ENCODE measurements at places on chromosomes 16 and 17.

DNA sequence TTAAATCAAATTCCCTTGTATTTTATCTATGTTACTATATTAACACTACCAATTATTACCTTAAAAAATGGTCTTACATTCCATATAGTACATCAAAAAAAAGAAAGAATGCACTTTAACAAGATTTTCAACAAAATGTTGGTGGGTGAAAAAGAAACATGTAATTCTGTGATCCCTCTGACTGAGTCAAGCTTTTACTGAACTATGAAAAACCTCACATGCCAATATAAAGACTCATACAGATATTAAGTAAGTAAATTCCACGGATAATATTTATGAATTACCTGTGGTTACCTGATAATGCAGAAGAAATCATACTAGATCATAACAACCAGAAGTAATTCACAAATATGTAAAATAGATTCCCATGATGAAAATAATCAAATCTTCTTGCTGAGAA is 12.4 kb downstream of the COIL start:
- no peak for DNase-seq

DNA sequence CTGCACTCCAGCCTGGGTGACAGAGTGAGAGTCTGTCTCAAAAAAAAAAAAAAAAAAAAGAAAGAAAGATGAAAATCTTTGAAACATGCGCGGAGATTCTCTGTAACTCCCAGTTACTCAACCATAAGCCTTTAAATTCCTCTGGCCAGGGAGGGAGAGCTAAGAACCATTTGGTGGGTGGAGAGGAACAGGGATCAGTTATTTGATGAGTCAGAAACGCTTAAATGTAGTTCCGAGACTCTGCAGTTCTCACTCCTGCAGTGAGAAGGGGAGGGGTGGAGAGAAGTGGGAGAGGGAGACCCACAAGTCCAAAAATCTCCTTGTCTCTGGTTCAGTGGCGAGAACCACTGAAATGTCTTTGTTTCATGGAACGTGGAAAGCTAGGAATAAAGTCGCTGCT is 266.7 kb downstream of the SOX9 start:
- DNase-seq, result no peak

GRCh38 chr17:3602499-3602898 is 6.7 kb downstream of the TRPV1 start:
- DNase-seq, result peak; percentile 57

DNA sequence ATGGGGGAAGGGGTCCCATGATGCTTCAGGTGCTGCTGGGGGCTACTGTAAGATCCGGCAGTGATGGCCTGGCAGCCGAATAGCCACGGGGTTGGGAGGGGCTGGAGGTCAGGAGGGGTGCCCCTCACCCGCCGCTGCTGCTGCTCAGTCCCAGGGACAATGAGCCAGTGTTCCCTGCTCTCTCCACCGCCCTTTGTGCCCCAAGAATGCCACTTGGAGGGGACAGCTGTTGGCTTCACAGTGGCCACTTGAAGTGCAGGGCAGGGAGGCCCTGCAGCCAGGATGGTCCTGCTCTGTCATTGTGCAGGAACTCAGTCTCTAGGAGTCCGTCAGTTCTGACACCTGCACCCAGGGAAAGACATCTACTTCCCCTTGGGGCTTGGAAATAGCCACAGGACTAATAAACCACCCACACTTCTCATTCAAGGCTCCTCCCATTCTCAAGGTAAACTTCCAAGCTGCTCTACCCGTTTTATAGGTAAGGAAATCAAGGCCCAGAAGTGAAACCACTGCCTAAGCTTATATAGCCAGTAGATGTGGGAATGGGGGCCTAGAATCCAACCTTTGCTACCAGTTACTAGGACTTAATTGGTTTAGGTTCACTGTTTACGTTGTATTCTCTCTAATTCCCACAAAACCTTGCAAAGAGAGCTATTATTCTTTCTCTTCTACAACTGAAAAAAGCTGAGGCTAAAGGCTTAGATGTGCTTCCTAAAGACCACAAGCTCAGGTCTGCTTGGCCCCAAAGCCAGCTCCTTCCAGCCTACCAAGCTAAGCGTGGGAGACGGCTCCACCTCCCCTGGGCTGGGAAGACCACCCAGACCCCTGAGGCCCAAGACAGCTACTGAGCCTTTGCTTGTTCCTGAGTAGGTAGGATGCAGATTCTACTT is 6.2 kb upstream of the CPSF4L start:
- DNase-seq, result no peak

DNA sequence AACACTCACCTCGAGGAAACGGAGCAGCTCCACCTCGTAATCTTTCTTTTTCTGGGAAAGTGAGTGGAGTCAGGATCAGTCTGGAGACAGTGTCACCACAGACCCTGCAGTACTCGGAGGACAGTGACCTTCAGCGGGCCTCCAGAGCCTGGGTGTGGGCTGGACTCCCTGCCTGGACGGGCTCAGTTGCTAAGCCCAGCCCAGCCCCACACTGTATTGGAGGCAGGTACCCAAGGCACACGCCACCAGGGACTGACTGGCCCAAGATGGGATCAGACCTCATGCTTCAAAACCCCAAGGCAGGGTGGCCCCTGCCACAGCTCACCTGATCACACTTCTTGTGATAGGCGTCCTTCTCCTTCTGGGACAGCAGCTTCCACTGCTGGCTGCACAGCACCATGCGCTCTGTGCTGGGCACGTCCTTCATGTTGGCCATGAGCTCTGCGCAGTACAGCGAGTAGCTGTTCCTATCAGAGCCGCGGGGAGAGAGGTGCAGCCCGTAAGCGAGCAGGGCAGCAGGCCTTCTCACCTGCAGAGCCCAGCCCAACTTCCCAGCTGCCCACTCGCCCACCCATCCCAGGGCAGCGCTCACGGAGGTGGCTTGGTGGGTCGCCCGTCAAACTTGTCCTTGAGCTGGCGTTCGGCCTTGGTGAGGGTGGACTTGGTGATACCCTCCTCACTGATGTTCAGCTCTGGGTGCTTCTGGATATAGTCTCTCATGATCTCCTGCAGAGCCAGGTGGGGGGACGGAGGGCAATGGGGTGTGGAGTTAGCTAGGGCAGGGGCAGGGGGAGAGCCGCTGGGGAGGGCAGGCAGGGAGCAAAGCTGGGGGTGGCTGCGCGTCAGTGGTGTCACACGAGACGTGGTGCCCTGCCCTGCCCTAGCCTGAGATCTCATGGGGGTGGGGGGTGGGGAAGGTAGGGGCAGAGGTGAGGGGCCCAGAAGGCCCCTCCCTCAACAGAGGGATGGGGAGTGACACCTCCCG is 7.9 kb downstream of the UBTF start:
- DNase-seq, result no peak

- no peak for DNase-seq
Measured at GRCh38 chr17:35489944-35490343, 41.4 kb upstream of the SLFN13 start.

DNA sequence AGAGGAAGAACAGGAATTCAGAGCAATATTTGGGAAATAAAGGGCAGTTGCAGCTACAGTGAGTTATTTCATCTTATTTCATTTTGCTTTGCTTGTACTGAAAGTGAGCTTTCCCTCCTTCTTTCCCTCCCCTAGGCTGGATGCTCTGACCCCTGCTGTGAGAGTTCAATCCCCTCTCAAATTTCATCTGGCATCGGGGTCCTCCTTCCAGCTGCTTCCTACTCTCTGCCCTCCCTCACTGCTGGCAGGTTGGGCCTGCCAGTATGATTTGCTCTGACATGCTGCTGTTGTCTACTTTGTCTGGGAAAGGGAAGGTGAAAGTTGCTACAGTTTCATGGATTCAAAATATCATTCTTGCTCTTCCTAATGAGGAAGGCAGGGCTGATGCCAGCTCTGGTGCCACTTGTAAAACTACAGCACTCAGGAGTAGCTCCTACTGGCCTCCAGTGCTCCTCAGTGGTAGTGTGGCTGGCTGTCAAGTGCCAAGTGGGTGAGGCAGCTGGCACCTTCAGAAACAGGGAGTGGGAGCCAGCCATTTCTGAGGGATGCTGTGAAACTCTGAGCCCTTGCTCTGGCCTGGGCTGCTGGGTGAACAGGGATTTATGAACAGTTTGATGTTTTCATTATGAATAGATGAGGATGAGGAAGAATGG is 408.6 kb downstream of the HAPSTR1 start:
- no peak for DNase-seq

DNA sequence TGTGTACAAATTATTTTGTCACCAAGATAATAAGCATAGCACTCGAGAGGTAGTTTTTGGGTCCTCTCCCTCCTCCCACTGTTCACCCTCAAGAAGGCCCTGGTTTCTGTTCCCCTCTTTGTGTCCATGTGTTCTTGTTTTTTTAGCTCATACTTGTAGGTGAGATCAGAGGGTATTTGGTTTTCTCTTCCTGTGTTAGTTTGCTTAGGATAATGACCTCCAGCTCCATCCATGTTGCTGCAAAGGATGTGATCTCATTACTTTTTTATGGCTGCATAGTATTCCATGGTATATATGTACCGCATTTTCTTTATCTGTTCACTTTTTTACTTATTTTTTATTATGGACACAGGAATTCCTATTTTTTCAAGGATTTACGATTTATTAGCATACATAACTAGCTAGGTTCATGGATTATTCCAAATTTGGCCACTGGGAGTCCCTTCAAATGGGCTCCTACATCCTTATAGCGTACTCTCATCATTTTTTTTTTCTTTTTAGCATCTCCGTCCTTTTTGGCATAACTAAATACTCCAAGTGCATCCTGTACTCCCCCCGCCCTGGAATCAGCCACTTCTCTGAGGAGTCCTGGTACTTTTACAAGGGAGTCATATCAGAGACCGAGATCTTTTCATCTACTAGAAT is 7.3 kb downstream of the TADA2A start:
- no peak for DNase-seq

DNA sequence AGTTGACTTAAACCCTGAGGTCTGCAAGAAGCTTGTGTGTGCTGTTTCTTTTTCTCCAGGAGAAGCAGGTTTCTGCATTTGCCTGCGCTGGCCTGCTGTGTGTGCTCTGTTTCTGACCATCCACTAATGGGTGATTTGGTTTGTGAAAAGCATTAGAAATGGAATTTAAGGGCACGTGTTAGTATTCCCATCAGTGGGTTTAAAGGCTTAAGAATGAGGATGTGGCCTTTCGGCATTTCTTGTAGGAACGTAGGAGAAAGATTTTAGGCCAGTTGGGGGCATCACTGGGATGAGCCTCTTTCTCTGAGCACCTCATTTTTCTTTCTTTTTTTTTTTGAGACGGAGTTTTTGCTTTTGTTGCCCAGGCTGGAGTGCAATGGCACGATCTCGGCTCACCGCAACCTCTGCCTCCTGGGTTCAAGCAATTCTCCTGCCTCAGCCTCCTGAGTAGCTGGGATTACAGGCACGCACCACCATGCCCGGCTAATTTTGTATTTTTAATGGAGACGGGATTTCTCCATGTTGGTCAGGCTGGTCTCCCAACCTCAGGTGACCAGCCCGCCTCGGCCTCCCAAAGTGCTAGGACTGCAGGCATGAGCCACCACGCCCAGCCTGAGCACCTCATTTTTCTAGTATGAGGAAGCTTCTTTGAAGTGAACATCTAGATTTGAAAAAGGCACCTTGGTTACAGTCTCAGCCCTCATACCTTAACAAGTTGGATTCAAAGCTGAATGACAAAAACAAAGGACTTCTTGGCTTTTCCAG is 110.3 kb downstream of the BANP start:
- DNase-seq, result no peak

- no peak for DNase-seq
Measured at GRCh38 chr16:54690710-54691109, 240.0 kb upstream of the IRX5 start.

DNA sequence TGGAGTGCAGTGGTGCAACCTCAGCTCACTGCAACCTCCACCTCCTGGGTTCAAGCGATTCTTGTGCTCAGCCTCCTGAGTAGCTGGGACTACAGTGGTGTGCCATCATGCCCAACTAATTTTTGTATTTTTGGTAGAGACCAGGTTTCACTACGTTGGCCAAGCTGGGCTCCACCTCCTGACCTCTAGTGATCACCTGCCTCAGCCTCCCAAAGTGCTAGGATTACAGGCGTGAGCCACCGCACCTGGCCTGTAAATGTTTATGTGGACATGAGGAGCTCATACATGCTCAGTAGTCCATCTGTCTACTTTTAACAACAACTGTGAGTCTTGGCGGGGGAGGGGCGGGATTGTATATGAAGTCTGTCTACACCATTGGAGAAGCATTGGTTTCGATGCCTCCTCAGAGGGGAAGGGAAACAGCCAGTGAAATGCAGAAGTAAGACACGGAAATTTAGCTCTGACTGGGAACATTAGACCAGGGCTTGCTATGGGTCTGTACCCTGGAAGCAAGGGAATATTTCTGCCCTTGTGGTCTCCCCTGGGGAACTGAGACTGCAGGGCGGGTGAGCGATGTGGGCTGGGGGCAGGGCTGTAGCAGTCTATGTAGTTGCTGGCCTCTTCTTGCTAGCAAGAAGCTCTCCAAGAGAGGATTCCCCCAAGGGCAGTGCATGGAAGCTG is 9.3 kb downstream of the NUBP1 start:
- DNase-seq, result no peak

DNA sequence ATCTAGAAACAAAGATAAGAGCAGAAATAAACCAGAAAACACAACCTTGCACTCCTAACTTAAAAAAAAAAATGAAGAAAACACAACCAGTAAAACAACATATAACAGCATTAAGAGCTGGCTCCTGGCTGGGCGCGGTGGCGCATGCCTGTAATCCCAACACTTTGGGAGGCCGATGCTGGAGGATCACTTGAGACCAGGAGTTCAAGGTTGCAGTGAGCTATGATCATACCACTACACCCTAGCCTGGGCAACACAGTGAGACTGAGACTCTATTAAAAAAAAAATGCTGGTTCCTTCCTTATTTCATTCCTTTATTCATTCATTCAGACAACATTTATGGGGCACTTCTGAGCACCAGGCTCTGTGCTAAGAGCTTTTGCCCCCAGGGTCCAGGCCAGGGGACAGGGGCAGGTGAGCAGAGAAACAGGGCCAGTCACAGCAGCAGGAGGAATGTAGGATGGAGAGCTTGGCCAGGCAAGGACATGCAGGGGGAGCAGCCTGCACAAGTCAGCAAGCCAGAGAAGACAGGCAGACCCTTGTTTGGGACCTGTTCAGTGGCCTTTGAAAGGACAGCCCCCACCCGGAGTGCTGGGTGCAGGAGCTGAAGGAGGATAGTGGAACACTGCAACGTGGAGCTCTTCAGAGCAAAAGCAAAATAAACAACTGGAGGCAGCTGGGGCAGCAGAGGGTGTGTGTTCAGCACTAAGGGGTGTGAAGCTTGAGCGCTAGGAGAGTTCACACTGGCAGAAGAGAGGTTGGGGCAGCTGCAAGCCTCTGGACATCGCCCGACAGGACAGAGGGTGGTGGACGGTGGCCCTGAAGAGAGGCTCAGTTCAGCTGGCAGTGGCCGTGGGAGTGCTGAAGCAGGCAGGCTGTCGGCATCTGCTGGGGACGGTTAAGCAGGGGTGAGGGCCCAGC is 2.6 kb downstream of the STH start:
- DNase-seq, result no peak

Measured in activated CD8-positive, alpha-beta memory T cell treated with anti-CD3 and anti-CD28 coated beads, Interleukin-2, amount 50 U/mL, for 48 hours (primary cell).